ENCODE measurements at places on chromosomes 4 and X.

DNA sequence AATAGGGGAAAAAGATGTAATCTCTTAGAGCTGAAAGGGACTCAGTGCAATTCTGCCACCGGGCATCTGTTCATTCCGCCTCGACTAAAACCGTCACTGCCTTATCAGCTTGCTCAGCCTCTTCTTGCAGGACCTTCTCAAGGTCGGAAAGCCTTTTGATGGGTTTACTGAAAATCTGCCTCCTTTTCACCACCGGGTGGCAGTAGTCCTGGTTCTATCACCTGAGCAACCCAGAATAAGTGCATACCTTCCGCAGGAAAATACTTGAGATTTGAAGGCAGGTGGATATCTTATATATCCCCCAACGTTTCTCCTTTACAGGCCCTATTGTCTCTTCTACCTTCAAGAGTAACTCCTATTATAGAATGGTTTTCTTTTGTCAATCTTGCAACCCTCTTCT is 103.4 kb upstream of the PAK3 start:
- no peak for DNase-seq

GRCh38 chr4:160877087-160877790 is 1286.6 kb downstream of the FSTL5 start:
- DNase-seq: no peak

- DNase-seq: no peak
These were observed 98.3 kb upstream of the SPRY1 start for GRCh38 chr4:123298261-123298660.

DNA sequence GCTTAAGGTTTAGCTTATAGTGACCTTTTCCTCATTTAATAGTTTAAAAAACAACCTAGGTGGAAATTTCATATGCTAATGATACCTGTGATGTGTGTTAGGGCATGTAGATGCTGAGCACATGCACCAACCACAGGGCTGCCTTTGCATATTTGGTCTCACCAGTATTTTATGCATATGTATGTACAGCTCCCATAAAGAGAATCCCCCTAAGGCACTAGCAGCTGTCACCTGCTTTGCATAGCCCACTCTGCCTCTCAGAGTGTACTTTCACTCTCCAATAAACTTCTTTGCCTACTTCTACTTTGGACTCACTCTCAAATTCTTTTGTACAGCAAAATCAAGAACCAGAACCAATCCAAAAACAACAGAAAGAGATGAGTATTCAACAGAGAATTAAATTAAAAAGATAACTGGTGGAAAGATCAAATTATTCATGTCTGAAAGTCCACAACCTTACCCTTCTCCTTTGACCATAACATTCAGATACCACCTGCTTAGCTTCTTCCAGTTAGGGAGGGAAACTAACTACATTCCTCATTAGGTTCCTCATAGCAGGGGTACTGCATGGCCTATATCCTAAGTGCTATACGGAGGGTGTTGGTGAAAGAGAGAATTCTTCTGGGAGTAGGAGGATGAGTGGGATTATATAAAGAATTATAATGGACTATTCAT is 250.5 kb downstream of the STPG2 start:
- DNase-seq: no peak

DNA sequence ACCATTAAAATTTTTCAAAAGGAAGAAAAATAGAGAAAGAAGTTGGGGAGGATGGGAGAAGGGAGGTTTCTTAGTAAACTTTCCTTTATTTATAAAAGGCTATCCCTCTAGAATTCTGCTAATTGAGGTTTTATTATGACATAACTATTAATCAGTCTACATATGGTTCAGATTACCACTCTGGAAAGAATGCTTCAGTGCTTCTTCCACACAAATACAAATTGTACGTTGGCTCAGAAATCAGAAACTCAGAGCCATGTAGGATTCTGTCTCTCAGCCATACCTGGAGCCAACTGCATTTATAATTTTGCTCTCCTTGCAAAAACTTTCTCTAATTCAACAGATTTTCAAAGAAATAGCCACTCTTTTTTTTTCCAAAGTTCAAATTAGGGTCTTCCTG is 37.1 kb downstream of the SRPX start:
- no peak for DNase-seq

DNA sequence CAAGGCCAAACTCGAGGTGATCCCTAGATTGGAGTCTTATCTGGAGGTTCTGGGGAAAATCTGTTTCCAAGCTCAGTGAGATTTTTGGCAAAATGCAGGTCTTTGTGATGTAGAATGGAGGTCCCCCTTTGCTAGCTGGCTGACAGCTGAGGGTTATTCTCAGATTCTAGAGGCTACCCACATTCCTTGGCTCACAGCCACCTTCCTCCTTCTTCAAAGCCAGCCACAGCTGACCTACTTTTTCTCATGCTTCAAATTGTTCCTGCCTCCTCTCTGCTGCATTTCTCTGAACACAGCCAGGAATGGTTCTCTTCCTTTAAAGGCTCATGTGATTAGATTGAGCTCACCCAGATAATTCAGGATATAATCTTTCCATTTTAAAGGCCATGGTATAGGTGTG is 86.9 kb downstream of the VCX3A start:
- no peak for DNase-seq

DNA sequence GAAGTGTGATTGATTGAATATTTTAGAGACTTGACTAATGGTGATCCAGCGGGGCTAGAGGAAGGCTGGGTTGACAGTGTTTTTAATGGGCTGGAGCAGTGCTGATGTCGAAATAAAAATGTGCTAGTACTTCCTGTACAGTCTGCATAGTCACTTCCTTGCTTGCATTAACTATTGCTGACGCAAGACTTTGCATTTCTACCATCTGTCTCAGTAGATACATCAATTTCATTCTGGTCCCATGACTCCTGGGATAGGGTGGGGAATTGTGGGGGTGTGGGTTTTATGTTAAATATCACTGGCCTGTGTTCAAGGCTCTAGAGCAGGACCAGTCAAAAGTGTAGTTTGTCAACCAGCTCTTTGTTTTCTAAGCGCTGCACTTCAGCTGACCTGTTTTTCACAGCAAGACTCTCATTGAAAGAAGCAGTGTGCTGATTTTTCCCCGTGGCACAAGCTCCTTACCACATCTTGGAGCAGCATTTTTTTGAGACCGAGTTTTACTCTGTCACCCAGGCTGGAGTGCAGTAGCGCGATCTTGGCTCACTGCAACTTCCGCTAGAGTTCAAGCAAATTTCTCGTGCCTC is 35.2 kb upstream of the PHEX start:
- DNase-seq: no peak

DNA sequence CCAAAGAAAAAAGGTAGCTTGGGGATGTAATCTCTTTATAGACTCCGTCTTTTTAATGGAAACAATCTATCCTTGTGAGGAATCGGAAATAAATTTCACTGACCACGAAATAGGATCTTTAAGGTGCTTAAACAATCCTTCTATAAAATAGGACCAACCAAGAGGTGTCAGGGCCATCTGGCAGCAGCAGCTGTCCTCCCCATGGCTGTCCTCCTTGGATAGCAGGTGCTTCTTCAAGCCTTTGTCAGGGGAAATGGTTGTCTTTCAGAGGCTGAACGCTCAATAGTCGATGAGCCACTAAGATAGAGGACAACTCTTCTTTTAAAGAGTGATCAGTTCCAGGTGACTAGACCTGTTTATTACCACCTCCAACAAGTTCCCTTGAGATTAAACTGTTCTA is 231.0 kb downstream of the ADGRL3 start:
- DNase-seq: no peak

DNA sequence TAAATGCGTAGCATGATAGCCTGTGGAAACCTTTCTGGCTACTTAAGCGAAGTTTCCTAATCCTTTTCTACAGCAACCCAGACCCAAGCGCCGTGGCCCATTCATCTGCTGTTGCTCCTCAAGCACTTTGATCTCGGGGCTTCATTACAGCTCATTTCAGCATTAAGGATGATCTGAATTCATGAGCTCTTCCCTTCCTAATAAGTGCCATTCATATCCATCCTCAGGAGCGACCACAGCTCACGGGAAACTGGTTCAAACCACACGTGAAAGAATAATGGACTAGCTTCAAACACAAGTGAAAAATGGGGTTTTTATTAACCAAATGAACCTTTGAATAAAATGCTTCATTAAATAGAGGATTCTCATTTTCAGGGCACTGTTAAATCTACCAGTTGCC is 202.6 kb upstream of the LEF1 start:
- DNase-seq: no peak

DNA sequence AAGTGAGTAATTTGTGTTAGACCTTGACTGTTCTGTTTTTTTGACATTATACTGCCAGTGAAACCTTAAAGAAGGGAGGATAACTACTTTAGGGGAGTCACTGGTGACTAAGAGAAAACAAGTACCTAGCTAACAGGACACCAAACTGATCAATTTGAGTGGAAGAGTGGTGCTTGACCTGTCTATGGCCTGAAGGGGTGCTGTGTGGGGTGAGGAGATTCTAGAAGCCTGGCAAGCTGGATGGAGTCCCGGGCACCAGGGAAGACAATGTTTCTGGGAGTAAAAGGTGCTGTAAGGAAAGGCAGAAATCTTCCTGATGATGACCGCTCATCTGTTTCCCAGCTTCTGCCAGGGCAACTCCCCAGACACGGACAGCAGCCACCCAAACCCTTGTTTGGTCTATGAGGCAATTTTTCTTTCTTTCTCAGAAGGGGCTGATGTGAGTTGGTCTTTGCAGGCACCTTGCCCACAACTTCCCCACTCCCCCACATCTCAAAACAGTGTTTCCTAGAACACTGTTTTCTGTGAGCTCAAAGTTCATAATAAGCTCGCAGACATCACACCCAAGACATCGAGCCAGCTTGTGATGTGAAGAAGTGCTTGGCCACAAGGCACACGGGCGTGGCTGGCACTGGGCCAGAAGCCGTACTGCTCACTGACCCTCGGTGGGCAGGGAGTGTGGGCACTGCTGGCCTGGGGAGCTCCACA is 4.6 kb downstream of the TXK start:
- DNase-seq: no peak

All from right lung (tissue), 10 donors.